ENCODE measurements at places on chromosomes 5 and 9.

- H3K27ac ChIP-seq, result peak overlapping the region; percentile 98
- peak overlapping the region; percentile 91 for H3K4me3 ChIP-seq
These were observed 403 bp downstream of the NINJ1 start for GRCh38 chr9:93133681-93134014.

- peak overlapping the region; percentile 93 for H3K27ac ChIP-seq
- DNase-seq, result no peak
- peaks cover 28% of the 10 kb centered on the region for H3K4me1 ChIP-seq
- peaks cover 12% of the 10 kb centered on the region for H3K27me3 ChIP-seq
- H3K4me3 ChIP-seq, result no peak overlapping the region
These were observed 3.0 kb upstream of the UBE2R2 start for GRCh38 chr9:33813712-33814641.

- peaks cover 3% of the 10 kb centered on the region for H3K36me3 ChIP-seq
- H3K4me3 ChIP-seq, result no peak overlapping the region
- H3K27ac ChIP-seq, result no peak overlapping the region
- peaks cover 3% of the 10 kb centered on the region for H3K4me1 ChIP-seq
These were observed 141.7 kb downstream of the BARX1 start for GRCh38 chr9:93813221-93814076.

- H3K36me3 ChIP-seq, result no peaks in the 10 kb centered on the region
- DNase-seq, result no peak
- no peaks in the 10 kb centered on the region for H3K27me3 ChIP-seq
These were observed 1236.6 kb downstream of the MAT2B start for GRCh38 chr5:164742025-164742424.

DNA sequence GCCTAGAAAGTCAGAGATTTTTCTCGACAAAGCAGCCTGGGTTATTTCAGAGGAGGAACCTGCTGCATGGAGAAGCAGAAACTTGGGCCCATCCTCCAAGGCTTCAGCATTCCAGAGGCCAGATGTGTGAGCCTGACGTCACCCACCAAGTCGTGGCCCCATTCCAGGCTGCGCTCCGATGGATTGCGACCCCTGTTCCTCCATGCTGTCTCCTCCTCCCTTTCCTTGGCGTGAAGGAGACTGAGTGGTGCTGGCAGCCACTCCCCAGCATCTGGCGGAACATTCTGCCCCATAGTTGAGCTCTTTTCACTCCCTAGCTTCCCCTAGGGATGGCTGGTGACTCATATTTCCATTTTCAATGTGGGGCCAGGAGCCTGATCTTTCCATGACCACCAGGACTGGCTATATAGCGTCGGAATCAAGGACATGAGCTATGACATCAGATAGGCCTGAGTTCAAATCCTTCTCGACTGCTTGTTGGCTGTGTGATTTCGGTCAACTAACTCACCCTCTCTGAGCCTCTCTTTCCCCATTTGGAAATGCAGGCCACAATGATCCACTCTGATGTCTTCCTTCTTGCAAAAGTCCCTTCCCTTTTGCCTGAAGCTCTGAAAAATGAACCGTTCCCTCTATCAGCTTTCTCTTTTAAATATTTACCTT, 24.5 kb upstream of the DUSP1 start:
- H3K27ac ChIP-seq, result no peak overlapping the region
- H3K4me1 ChIP-seq, result peaks cover 9% of the 10 kb centered on the region
- DNase-seq, result no peak
- no peak overlapping the region for H3K4me3 ChIP-seq
- peaks cover 2% of the 10 kb centered on the region for H3K36me3 ChIP-seq

Measured in T-helper 17 cell (primary cell).